Fibroblast of skin of right biceps (primary cell): ENCODE measurements at places on chromosomes 1 and 21.

DNA sequence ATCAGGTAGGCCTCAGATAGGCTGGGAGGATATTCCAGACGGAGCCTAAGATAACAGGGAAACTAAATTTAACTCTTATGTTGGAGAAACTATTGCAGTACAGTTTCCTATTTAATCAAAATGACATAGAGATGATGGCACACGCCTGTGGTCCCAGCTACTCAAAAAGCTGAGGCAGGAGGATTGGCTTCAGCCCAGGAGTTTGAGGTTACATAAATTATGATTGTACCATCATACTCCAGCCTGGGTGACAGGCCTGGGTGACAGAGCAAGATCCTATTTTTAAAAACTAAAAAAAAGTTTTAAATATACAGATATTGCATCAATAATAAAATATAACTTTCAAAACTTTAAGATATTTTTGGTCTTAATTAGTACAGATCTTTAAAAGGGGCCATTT lies 25.2 kb upstream of the TAL1 start:
- DNase-seq, result peak; percentile 13

DNA sequence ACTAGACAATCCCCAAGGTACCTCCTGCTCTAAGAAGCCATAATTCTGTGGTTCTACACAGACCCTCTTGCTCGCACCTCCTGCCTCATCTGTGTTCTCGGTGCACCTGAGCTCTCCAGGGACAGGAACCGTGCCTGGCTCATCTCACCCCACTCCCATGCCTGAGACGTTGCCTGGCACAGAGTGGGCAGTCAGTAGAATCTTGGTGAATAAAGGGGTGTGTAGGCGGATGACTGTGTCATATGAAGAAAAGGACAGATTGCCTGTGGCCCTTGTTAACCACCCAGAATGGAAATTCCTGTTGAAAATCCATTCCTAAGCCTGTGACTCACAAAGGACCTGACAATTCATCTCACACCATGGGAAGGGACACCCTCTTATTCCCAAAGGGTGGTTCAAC lies 92.9 kb downstream of the KCNN3 start:
- DNase-seq, result no peak

DNA sequence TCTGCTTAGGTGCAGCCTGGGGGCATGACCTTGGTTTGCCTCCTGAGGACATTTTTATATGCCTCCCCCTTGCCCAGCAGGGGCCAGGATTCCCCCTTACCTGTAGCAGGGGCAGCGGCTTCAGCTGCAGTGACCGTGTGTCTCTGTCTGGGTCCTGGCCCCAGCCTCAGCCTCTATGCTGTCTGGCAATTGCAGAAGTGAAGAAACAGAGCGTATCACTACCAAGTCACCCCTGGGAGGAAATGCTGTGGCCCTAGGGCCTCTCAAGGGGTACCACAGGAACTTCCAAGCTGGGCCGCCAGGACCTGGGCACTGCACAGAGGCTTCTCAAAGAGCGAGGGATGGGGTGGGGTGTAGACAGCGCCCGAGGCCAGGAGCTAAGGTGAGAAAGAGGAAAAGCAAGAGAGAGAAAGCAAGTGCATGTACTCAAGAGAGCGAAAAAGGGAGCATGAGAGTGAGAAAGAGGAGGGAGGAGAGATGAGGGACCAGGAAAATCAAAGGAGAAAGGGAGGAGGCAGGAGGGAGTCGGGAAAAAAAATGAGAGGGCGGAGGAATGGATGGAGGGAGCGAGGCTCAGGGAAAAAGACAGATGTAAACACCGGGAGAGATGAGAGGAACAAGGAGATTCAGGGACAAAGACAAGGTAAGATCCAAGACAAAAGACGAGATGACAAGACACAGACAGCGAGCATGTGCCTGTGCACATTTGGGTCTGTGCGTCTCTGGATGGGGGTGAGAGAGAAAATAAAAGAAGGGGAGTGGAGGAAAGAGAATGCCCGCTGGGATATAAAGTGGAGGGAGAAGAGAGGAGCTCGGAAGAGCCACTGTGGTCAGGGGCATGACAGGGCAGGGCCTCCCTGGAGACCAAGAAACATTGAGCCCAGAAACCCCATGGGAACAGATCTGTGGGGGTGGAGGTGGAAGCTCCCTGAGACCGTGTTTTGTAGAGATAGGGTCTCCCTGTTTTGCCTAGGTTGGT lies at the start of gene PTAFR:
Gene PTAFR (minus strand): TSS at position 199 of the 979 bp plus-strand sequence. CDS start 25,669 bp downstream, outside the sequence.
- DNase-seq, result no peak

GRCh38 chr1:221022331-221022730 lies 143.1 kb downstream of the HLX start:
- DNase-seq, result peak; percentile 44

GRCh38 chr1:109438798-109439297 lies 12.6 kb upstream of the PSMA5 start:
- DNase-seq, result peak; percentile 93

- DNase-seq, result peak; percentile 47
Observed at GRCh38 chr1:236868625-236869467, 73.8 kb downstream of the MTR start.

DNA sequence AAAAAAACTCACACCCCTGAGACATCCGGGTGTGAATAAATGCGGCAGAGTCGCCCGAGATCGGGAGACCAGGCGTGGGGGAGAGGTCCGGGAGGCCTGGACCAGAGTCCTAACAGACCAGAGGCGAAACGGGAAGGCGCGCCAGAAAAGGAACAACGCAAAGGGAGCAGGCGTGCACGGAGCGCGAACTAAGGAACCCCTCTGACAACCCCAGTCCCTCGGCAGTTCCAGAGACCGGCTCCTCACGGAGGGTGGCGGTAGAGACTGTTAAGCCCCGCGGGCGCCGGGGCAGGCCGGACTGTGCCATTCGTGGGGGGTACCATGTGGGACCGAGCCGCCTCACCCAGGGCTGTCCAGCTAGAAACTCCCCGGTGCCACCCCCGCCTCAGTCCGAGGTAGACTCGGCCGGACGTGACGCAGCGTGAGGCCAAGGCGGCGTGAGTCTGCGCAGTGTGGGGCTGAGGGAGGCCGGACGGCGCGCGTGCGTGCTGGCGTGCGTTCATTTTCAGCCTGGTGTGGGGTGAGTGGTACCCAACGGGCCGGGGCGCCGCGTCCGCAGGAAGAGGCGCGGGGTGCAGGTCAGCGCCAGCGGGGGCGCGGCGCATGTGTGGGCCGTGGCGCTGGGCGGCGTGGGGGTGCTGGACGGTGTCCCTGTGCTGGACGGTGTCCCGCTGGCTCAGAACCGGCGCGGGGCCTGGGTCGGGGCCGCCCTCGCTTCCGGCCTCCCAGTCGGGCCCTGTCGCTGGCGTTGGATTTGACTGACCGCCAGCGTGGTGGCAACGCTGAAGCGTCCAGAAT lies at the start of gene PARK7:
Gene PARK7 (plus strand): TSS at position 496 of the 798 bp plus-strand sequence. CDS start 1,075 bp downstream, outside the sequence.
- peak; percentile 100 for DNase-seq

- DNase-seq, result peak; percentile 81
Observed at GRCh38 chr1:68111519-68112436, 61.4 kb upstream of the DIRAS3 start.
